ENCODE measurements at places on chromosomes 5 and 9. TPM values are rescaled to one million over a fixed set of nuclear protein-coding genes. Genes with fewer than 3 reads are reported as not detected.

The IRX2 gene
- total RNA-seq = 3.3 TPM

The LRRC70 gene
- total RNA-seq = 5.9 TPM

The TMEM215 gene
- total RNA-seq = not detected

The ZFR gene
- total RNA-seq = 85.1 TPM

The SNCAIP gene
- total RNA-seq = 3.3 TPM

The C9orf153 gene
- 0.36 TPM for total RNA-seq

The TEX48 gene
- not detected for total RNA-seq

The BAAT gene
- not detected for total RNA-seq

The CACNA1B gene
- 0.23 TPM for total RNA-seq

The OR2S2 gene
- not detected for total RNA-seq

The PCDHGA12 gene
- 5.0 TPM for total RNA-seq

The TRPM6 gene
- total RNA-seq = 2.6 TPM

The INSL4 gene
- total RNA-seq = not detected

The CHD1 gene
- total RNA-seq = 53.5 TPM

The SLC45A2 gene
- total RNA-seq = not detected

The SLF1 gene
- total RNA-seq = 6.1 TPM

GRCh38 chr5:58360794-58361193 is 99.1 kb downstream of the PLK2 start:
- no peak for DNase-seq

DNA sequence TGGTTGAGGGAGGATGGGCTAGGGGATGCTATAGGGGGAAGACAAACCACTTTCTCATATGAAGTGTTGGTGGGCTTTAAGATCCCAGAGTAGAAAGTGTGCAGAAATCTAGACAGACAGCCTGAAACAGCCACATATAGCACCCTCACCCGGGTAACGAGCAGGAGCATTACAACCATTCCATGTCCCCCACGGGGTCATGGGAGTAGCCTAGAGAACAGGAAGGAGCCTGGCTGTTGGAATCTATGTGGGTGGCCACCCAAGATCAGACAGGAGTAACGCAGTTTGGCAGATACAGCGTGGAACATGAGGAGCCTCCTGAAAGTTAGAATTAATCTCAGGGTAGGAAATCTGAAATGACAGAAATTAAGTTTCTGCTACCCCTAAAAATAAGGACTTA is 146.1 kb upstream of the RAI14 start:
- DNase-seq = no peak

DNA sequence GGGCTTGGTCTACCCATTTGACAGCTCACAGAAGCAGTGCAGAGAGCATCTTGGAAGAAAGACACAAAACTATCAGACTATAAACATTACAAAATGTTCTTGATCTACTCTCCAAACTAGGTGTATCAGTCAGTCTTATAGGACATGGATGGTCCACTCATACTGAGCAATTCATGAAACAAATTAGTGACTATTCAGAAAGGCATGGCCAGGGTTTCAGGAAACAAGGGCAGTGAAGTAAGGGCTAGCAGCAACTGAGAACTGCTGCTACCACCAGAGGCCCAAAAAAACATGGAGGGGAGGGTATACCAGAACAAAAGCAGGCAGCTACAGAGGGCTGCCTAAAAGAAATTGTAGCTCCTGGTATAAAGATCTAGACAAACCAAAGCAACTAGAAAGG is 287.0 kb downstream of the PIK3R1 start:
- no peak for DNase-seq

- DNase-seq = no peak
Measured at GRCh38 chr5:124355928-124356327, 390.5 kb downstream of the ZNF608 start.

- peak; percentile 55 for DNase-seq
Measured at GRCh38 chr5:77852514-77853352, 76.6 kb upstream of the TBCA start.

DNA sequence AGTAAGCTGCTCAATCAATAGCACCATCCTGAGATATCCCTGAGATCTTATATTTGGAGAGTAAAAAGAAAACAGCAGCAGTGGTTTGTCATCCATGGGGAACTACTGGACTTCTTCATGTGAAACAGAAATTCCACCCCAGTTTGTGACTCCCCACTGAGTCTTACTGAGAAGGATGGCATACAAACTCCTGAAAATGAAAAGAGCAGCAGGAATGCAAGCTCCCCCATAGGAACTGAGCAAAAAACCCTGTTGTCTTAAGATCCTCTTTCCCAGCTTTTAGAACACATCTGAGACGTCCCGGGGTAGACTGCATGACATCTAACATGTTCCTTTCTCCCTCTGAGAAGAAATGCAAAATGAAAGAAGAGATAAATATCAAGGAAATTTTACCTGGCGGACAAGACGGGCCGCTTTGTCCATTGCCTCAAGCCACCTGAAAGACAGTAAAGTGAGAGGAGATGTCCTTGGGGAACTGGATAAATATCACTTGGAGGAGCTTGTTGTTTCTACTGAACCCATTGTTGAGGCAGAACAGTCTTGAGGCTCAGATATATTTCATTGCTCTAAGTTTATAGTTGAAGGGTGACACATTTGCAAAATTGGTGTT is 117.1 kb downstream of the NUDT12 start:
- no peak for DNase-seq

DNA sequence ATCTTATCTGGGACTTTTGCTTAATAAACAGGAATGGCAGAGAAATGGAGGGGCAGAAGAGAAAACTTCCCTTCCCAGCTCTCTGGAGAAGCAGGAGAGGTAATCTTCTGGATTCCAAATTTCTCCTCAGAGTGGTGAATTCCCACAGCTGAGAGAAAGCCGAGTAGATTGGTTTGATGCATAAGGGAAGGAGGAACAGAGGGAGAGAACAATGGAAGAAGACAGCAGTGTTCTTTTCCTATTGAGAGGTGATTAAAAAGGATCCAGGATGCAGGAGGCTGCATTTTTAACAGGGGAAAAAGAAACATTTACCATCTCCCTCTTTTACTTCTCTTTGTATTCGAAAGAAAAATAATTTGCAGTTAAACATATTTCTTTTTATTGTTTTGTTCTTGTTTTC is 13.1 kb downstream of the SH3RF2 start:
- DNase-seq = no peak

DNA sequence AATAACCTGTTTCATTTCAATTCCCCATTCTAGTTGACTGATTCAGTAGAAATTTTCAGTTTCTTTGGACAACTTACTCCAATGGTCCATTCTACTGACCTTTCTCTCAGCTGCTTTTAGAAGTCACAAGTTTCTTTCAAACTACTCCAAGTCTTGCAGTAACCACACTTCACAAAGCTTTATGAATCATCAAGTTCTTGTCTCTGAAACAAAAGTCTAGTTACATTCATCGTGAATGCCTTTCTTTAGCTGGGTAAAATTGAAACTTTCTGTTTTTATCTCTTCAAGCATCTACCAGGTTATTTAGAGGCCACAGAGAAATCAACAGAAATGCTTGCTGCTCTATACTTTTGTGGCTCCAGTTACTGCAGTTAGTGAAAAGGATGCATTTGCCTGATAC is 405.4 kb downstream of the TMEM232 start:
- no peak for DNase-seq

- DNase-seq = peak; percentile 89
Measured at GRCh38 chr9:114112778-114113584, 13.9 kb upstream of the KIF12 start.

DNA sequence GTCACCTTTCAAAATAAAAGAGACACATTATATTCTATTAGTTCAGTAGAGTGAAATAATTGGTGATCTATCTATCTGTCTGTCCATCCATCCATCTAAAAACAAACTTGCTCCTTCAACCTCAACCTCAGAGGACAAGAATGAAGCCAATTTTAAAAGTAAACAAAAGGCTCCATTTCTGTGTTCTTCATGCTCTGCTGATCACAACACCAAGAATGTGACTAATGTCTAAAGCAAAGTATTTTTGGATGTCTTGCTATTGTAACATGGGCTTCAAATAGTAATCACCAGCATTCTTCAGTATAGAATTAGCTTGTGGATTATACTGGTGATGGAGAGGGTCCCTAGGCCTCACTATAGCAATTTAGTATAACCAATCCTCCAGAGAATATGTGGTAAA is 1304.4 kb downstream of the MAT2B start:
- DNase-seq = no peak

DNA sequence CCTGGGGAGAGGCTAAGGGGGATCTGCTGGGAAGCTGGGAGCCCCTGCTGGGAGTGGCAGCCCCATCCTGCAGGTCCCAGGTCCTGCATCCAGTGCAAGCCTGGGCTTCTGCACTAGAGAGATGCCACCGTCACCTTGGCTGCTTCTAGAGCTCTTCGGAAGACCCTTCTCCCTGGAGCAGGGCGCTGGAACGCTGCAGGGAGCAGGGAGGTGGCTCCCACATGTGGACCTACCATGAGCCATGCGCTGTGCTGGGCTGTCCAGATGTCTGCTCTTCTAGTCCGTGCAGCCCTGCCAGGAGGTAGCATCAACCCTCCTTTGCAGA is 90.9 kb upstream of the PHYKPL start:
- DNase-seq = no peak

DNA sequence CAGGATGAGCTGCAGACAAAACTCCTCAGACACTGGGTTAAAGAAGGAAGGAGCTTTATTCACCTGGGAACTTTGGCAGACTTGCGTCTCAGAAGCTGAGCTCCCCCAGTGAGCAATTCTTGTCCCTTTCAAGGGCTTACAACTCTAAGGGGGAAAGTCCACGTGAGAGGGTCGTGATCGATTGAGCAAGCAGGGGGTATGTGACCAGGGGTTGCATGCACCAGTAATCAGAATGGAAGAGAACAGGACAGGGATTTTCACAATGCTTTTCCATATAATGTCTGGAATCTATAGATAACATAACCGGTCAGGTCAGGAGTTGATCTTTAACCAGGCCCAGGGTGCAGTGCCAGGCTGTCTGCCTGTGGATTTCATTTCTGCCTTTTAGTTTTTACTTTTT is 202.8 kb upstream of the MRPS30 start:
- DNase-seq = no peak

DNA sequence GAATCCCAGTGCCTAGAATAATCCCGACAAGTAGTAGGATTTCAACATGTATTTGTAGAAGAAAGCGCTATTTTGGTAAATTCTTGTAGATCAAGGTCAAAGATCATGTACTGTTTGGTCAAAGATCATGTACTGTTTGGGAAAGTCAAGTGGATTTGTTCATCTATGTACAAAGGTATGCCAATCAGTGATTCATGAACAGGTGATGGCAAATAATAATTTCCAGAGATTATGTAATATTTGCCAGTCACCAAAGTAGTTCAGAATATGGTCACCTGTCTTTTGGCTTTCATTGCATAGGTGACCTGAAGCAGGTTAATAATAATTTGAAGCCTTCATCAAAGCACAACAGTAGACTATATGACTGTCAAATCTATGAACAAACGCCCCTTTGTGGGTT is 398.2 kb downstream of the EFNA5 start:
- DNase-seq = no peak

DNA sequence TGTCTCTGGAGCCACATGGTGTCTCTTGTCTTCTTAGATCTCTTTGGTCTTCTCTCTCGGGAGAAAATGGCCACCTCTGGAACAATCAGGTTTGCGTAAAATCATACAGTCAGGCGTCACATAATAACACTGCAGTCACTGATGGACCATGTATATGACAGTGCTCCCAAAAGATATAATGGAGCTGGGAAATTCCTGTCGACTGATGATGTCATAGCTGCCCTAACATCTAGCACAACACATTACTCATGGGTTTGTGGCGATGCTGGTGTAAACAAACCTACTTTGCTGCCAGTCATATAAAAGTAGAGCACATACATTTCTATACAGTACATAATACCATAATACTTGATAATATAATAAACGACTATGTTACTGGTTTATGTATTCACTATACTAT is 30.1 kb upstream of the RAI14 start:
- DNase-seq = no peak

GRCh38 chr5:136738829-136739228 is 373.5 kb upstream of the TRPC7 start:
- no peak for DNase-seq

GRCh38 chr5:43702815-43703214 is 99.8 kb downstream of the NNT start:
- DNase-seq = no peak

- no peak for DNase-seq
Measured at GRCh38 chr5:161547738-161548486, 1.4 kb upstream of the GABRB2 start.

DNA sequence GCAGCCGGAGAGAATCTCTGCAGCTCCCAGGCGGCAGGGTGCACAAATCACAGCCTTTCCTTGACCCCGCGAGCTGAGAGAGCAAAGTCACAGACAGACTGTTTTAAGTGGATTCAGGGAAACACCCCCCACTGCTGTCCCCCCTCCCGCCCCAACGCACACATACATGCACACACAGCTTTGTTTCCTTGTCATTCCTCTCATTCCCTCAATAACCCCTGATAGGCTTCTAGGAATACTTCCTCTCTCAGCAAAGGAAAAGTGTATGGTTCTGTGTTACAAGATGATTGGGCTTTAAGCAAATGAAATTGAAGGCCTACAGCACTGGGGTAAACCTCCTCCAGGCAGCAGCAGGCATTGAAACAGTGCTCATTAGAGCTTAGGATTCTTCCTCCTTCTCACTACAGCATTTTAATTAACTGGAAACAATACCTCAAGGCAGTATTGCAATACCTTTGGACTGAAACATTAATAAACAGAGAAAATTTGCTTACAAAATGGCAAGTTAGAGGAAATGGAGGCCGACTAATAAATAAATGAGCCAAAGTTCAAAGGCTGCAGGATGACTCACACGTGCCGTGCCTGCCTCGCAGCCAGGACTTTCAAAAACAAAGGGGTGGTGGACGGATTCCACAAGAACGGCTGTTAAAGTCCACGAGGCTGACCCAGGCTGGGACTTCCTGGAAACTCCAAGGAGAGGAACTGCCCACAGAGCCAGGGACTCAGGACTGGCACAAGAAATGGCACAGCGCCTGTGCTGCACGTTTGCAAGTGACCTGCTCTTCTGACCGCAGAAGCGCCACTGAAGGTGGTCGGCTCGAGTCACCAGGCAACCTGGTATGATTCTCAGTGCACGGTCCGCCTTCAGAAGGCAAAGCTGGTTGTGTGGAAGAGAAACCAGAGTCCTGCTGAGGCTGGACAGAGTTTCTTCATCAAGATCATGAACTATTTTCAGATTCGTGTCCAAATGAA is 236.2 kb downstream of the SYK start:
- DNase-seq = peak; percentile 69

DNA sequence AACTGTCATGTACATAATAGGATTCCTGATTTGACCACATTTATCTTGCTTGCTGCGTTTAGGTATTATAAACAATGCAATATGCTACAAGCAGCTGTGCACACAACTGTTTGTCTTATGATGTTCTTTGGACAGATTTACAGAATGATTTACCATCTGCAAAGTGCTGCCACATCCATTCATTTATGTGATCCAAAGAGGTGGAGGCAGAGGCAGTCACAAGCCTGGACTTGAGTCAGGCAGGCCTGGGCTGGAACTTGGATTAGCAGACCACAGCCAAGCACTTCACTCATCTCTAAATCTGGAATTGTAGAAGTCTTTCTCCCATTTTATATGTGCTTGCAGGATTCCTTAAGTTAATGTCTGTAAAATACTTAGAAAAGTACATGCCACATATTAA is 149.0 kb downstream of the INSYN2B start:
- DNase-seq = no peak

GRCh38 chr5:100319885-100320284 is 215.3 kb upstream of the FAM174A start:
- DNase-seq = no peak
